ENCODE measurements at places on chromosomes 3 and 15. TPM values are rescaled to one million over a fixed set of nuclear protein-coding genes. Genes with fewer than 3 reads are reported as not detected.

The CACNA2D2 gene
- total RNA-seq, result 0.80 TPM

The SCAMP5 gene
- 0.44 TPM for total RNA-seq

The TF gene
- total RNA-seq, result 0.08 TPM

The GPR62 gene
- total RNA-seq, result not detected

The MYRIP gene
- total RNA-seq, result not detected

The GOLGA6L1 gene
- not detected for total RNA-seq

The RYR3 gene
- total RNA-seq, result not detected

The LIPC gene
- total RNA-seq, result 1.8 TPM

The CSPG4 gene
- not detected for total RNA-seq

The CHDH gene
- total RNA-seq, result 0.10 TPM

The RBMS3 gene
- total RNA-seq, result 1.6 TPM

The ECE2 gene
- total RNA-seq, result not detected

The PP2D1 gene
- total RNA-seq, result not detected

The PIERCE2 gene
- not detected for total RNA-seq

The CYFIP1 gene
- 17.1 TPM for total RNA-seq

The RBPMS2 gene
- not detected for total RNA-seq

The PLAAT1 gene
- total RNA-seq, result 0.28 TPM

The TGM5 gene
- 0.38 TPM for total RNA-seq

The MYEF2 gene
- total RNA-seq, result 17.6 TPM

The RHCG gene
- not detected for total RNA-seq

The RPS17 gene
- 2,631 TPM for total RNA-seq

The CCDC191 gene
- 0.99 TPM for total RNA-seq

The ZNF385D gene
- total RNA-seq, result not detected

The CD200 gene
- total RNA-seq, result 32.7 TPM

The GHRL gene
- 0.38 TPM for total RNA-seq

The GOLGB1 gene
- 15.3 TPM for total RNA-seq

The UNC13C gene
- not detected for total RNA-seq

The GOLGA6L4 gene
- 0.66 TPM for total RNA-seq

The ZFYVE19 gene
- total RNA-seq, result 20.8 TPM

The SNX1 gene
- 79.8 TPM for total RNA-seq

The C2CD4B gene
- not detected for total RNA-seq

Measured in activated naive CD8-positive, alpha-beta T cell treated with anti-CD3 and anti-CD28 coated beads for 36 hours (primary cell).